Activated CD8-positive, alpha-beta memory T cell treated with anti-CD3 and anti-CD28 coated beads for 24 hours (primary cell): ENCODE measurements at places on chromosomes 12 and 14.

DNA sequence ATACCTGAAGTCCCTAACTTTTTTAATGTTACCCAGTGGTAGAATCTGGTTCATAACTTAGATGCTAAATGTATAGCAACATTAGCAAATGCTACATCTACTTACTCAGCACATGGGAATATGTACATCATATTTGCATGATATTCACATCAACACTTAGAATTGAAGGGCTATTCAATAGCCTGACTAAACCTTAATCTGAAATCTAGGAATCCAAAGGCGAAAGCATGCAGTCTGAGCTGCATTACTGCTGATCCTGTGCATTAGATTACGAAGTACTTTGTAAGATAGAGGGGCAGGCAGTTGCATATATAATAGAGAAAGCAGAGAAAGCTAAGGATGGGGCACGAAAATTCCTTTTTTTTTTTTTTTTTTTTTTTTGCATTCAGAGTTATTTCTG lies 40.4 kb downstream of the SLC38A4 start:
- DNase-seq = no peak

GRCh38 chr12:67512061-67512460 lies 136.5 kb upstream of the DYRK2 start:
- no peak for DNase-seq

DNA sequence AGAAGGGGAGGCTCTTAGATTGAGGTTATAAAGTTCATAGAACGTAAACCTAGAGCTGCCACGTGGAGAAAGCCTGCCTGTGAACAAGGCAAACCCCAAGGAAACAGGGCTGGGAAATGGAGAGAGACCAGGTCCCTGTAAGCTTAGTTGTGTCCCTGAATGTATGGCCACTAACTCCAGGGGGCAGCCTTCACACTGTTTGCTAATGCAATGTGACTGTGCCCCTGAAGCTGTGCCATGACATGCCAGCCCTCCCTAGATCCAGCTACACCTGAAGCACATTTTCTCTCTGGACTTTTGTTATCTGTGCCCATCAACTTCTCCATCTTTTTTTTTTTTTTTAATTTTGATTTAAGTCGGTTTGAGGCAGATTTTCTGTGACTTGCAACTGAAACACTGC lies 60.6 kb upstream of the TMCC3 start:
- DNase-seq = no peak

DNA sequence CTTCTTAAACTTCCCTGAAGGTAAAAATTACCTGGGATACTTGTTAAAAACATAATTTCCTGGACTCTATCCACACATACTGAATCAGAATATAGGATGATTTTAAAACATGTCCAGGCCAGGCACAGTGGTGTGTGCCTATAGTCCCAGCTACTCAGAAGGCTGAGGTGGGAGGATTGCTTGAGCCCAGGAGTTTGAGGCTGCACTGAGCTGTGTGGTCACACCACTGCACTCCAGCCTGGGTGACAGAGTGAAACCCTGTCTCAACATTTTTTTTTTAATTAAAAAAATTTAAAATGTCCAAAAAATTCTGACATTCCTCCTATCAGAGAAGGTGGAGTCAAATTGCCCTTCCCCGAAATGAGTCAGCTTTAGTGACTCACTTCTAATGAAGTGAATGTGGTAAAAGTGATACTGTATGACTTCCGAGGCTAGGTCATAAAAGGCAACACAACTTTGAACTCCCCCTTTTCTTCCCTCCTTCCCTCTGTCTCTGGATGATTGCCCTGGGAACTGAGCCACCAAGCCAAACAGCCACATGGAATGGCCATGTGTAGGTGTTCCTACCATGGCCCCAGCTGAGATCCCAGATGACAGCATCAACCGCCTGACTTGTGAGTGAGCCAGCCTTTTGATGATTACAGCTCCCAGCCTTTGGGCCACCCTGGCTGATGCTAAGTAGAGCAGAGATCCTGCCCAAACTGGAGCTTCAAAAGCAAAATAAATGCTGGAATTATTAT lies 36.3 kb downstream of the LIMA1 start:
- DNase-seq = peak; percentile 65

DNA sequence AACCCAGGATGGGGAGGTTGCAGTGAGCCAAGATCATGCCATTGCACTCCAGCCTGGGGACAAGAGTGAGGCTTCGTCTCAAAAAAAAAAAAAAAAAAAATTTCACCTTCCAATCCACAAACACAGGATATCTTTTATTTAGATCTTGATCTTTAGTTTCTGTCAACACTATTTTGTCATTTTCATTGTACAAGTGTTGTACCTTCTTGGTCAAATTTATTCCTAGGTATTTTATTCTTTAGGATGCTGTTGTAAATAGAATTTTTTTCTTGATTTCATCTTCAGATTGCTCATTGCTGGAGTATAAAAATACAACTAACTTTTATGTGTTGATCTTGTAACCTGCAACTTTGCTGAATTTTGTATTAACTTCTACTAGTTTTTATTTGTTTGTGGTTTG lies 60.8 kb downstream of the ARHGAP5 start:
- DNase-seq = no peak

- DNase-seq = no peak
Observed at GRCh38 chr12:40634517-40635131, 57.6 kb upstream of the CNTN1 start.

DNA sequence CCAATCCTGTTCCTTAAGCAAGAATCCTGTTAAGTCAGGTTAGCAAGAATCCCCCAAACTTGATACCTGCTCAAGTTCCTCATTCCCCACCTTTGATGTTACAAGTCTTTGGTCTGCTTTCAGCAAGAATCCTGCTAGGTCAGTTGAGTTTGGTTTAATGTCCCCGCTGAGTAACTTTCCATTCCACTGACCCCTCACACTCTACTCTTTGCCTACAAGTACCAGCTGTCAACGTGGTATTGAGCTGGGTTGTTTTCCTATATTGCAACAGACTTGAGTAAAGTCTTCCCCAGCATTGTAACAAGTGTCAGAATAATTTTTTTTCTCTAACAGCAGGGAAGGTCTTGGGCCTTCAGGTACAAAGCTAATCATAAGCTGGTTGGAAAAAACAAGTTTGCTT lies 6.3 kb downstream of the PPM1H start:
- DNase-seq = no peak

DNA sequence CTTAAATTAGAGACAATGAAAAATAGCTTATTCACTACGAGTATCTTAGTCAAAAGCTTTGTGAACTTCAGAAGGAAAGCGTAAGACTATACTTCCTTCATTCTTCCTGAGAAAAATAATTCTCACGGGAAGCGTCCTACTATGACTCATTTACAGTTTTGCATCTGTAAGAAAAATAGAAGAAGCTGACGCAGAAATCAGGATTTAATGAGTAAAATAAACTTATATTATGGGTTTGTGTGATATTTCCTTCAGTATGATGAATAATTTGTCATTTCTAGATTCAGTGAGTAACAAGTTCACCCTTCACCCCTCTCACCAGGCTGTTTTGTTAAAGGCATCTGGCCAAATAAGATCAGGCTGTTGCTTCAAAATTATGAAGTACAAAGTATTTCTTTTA lies 17.8 kb upstream of the PDE3A start:
- DNase-seq = no peak

DNA sequence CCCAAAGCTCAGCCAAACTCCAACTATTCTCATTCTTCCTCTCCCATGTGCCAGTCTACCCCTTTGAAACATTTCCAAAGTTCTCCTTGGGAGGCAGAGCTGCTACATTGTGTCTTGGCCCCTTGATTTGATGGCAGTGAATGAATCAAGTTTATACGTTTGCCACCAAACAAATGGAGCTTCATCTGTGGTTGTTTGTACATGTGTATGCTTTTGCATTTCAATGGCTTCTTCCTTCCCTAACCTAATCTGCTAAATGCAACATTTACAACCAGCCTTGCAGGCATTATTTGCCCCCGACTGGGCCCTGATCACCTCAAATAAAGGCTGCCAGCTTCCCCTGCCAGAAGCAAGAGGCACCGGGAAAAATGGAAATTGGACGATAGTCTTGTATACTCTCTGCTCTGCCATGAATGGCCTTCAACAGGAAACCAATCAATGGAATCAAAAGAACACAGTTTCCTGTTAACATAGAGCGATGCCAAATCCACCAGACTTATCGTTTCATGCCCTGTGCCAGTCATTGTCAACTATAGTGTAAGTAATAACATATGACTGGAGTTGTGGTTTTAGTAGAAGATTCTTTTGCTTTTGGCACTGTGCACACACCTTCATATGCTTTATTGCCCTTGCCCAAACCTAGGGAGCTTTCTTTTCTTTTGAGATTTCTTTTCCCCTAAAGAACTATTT lies 97.8 kb downstream of the TMEM30B start:
- no peak for DNase-seq

DNA sequence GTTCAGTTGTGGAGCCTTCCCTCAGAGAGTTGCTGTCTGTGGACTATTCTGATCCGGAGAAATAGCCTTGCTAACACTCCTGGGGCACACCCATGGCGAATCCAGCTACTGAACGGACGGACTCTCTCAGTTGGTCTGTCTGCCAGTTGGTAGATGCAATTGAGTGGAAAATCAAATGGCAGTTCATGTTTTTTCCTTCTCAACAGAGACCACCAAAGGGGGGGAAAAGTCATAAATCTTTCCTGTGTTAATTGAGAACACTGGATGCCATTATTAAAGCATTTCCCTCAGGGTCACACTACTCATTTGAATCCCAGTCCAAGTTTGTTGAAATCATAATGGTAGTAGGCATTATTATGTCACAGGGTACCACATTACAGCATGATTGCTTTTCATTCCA lies 354.3 kb upstream of the FAR2 start:
- DNase-seq = no peak

DNA sequence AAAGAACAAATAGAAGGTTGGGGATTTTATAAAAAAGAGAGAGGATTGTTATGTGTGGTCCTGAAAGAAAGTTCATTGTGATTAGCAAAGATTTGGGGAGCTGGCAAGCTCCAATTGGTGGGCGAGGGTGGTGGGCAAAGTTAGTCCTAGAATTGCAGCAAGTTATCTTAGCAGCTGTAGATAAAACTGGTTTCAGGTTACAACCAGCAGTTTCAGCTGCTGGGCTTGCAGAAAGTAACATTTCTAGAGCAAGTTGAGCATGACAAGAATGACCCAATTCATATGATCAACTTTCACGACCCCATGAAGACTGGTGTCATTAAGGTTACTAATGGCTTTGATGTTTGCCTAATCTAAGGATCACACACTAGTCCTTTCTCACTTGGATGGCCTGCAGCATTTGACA lies 177.9 kb upstream of the NUDT4 start:
- DNase-seq = no peak

GRCh38 chr12:22088886-22089285 lies 42.9 kb downstream of the CMAS start:
- no peak for DNase-seq

DNA sequence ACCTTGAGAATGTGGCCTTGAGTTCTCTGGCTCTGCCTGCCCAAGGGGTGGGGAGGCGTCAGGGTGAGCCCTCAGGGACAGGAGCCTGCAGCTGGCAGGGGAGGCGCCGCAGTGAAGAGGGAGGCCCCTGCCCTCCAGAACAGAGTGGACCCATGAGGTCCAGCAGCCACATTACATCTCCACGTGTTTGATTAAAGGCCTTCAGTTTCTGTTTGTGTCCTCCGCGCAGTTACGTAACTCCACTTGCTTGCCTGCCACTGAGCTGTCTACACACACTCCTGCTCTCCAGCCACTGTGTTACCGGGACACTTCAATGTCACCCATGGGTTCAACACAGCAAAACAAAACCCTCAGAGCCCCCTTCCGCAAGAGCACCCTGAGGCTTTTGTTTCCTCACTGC lies 70.4 kb downstream of the CHGA start:
- DNase-seq = no peak

GRCh38 chr14:104656014-104656714 lies 33.3 kb upstream of the INF2 start:
- no peak for DNase-seq

DNA sequence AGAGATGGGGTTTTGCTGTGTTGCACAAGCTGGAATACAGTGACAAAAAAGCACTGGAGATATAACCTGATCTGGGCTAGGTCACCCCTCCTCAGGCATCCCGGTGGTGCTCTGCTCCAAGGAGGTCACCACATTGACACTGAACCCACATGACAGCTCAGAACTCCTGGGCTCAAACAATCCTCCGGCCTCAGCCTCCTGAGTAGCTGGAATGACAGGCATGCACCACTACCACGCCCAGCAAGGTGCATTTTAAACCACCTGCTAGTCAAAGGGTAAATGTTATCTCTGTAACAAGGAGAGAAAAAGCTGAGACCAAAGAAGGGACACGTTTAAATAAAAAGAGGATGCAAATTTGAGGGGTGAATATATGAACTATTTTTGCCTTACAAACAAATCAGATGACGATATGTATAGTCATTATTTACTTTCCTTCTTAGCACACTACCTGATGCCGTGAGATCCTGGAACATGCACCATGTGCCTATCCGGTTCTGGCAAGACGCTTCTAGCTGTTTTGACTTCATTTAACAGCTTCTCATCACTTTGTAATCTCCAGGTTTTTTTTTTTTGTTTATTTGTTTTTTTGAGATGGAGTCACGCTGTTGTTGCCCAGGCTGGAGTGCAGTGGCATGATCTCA lies 135.1 kb downstream of the PPM1H start:
- DNase-seq = no peak

DNA sequence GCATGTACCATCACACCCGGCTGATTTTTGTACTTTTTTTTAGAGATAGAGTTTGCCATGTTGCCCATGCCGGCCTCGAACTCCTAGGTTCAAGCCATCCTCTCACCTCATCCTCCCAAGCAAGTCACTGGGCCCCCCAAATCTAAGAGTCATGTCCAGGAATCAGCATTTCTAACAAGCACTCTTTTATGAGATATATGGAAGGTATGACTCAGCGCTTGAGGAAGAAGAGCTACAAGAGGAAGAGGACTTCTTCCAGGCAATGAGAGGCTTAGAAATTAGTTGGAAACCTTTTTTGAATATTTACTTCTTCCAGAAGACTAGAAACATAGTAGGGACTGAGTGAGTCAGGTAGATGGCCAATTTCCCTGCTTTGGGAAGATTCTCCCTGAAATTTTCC lies 114.5 kb downstream of the HMGA2 start:
- DNase-seq = no peak

DNA sequence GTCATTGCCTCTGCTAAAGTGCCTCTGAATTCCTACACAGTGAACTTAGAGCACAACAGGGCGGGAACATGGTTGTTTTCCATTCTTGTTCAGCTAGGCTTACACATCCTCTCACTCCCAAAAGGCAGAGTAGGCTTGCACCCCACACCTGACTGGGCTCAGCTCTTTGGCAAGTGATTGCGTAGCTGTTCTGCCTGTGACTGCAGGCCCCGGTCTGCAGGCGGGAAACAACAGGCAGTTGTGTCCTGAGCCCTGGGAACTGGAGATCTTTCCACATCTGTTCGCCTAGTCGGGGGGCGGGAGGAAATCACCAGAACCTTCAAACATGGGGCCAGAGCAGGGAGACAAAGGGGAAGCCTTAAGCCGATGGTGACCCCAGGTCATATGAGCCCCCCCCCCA lies 274.7 kb downstream of the ZFP36L1 start:
- DNase-seq = no peak

GRCh38 chr12:74043343-74043742 lies 494.3 kb upstream of the ATXN7L3B start:
- no peak for DNase-seq

GRCh38 chr12:6161124-6161882 lies 36.8 kb upstream of the VWF start:
- DNase-seq = no peak

GRCh38 chr12:120886199-120887018 lies 17.7 kb downstream of the SPPL3 start:
- no peak for DNase-seq
